Fibroblast of skin of left quadriceps (primary cell): ENCODE measurements at places on chromosomes 16 and 17.
A peak's percentile ranks its signal among the peaks of the same experiment; 100 is the strongest.

DNA sequence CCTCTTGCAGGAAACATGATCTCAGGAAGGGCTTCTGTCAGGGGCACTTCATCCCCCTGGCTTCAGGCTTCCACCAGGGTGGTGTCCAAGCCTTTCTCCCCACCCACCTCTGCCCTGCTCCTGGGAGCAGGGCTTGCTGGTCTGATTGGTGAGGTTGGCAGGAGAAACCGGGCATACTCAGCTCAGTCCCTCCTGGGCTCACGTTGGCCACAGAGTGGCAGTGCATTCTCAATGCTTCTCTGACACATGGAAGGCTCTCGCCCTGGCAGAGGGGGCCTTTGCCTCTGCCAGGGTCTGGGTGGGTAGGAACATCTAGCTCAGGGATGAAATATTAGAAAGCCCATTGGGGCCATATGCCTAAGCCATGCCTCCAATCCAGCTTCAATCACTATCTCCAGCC is 142.8 kb downstream of the AXIN2 start:
- DNase-seq: no peak

GRCh38 chr17:18025945-18026776 is 12.8 kb downstream of the ATPAF2 start:
- peak; percentile 52 for DNase-seq

DNA sequence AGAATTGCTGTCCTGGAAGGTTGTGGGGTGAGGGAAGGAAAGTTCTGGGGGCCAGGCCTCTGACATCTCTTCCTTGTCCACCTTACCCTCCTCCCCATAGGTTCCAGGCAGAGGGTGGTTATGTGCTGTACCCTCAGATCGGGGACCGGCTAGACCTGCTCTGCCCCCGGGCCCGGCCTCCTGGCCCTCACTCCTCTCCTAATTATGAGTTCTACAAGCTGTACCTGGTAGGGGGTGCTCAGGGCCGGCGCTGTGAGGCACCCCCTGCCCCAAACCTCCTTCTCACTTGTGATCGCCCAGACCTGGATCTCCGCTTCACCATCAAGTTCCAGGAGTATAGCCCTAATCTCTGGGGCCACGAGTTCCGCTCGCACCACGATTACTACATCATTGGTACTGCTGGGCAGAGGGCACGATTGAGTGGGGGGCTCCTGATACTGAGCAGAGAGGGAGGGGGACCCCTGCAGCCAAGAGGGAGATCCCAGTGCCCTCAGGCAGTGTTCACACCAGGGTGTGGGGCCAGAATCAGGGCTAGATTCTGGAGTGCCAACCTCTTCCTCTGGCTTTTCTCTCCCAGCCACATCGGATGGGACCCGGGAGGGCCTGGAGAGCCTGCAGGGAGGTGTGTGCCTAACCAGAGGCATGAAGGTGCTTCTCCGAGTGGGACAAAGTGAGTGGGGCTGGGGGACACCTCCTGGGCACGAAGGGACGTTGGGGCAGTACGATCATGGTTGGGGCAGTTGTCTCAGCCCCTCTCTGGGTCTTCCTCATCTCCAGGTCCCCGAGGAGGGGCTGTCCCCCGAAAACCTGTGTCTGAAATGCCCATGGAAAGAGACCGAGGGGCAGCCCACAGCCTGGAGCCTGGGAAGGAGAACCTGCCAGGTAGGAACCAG is 3.1 kb downstream of the EFNB3 start:
- DNase-seq: no peak

- no peak for DNase-seq
These were observed 65.0 kb upstream of the TBX2 start for GRCh38 chr17:61334673-61335072.

DNA sequence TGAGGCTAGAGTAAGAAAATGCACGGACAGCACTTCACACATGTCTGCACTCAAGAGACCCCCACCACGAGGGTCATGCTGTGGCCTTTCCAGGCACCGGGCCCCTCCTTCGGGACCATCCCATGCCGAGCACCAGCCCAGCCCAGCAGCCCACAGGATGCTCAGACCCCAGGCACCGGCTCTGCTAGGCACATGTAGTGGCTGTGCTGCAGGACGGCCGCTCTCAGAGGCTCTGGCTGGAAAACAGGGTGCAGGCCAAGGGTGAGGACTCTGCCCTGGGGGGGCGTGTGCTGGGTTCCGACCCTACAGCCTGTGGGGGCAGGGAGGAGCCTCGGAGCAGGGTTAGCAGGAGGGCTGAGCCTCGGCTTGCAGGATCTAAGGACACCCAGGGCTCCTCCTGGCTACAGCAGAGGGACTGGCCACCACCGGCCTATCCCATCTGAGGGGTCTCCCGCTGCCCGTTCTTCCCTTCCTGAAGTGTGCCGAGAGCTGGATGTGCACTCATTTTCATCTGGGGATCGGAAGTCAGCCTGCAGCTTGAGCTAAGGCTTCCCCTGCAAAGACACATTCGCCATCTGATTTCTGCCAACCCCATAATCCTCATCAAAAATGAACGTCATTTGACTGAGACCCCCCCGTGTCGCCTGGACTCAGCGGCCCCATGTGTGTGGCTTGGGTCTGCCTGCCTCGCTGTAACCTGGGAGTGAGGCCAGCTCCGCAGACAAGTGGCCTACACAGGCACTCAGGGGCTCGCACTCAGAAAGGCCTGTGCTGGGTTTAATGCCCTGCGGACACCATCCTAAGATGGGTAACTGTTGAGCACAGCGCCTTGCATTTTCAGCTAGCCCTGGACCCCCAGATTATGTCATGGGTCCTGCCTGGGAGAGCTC is 293.1 kb upstream of the FOXF1 start:
- DNase-seq: no peak

DNA sequence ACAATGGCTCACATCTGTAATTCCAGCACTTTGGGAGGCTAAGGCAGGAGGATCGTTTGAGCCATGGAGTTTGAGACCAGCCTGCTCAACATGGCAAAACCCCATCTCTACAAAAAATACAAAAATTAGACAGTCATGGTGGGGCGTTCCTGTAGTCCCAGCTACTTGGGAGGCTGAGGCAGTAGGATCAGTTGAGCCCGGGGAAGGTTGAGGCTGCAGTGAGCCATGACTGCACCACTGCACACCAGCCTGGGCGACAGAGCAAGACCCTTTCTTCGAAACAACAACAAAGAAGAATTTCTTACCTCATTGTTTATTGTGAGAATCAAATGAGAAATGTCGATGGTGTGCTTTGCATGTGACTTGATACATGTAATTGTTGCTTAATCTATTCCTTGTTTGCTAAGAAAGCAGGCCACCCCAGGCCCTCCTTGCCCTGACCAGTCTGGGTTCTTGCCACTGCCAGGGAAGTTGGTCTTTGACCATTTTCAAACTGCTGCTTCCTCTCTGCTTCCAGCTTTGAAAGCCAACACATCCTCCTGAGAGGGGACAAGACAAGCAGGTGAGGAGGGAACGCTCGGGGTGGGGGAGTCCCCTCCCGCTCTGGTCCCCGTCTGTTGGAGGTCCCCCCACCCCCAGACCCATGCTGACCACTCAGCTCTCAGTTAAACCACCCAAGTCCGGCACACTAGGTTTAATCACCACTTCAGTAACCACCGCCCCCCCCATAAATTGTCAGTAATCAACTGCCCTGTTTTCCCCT is 47.3 kb upstream of the CPNE2 start:
- no peak for DNase-seq

DNA sequence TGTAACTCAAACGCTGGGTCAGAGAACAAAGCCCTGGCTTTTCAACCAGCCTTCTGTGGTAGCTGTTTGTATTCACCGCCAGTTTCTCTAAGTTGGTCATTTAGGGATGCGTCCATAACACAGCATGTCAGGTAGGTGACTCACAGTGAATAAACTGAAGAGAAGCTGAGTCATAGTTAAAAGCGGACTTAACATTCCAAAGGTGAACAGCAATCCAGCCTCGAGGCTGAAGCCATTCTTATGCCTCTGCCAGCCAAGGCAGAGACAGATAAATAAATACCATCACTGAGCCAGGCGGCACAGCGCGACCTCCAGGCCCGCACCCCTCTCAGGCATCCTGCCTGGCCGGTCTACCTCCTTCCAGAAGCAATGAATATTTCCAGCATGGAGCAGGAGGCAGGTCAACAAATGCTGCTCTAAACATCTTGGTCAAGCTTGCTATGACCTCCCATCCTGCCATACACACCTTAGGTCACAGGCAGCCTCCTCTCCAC is 12.4 kb upstream of the CACNG4 start:
- peak; percentile 48 for DNase-seq

GRCh38 chr17:700504-701094 is 14.0 kb downstream of the VPS53 start:
- DNase-seq: no peak
